T-helper 1 cell (primary cell): ENCODE measurements at places on chromosomes 4 and X.
A peak's percentile ranks its signal among the peaks of the same experiment; 100 is the strongest.

- DNase-seq, result no peak
Measured at GRCh38 chr4:183390374-183390773, 54.1 kb upstream of the CDKN2AIP start.

- DNase-seq, result no peak
Measured at GRCh38 chrX:15815779-15816437, 25.6 kb downstream of the ZRSR2 start.

DNA sequence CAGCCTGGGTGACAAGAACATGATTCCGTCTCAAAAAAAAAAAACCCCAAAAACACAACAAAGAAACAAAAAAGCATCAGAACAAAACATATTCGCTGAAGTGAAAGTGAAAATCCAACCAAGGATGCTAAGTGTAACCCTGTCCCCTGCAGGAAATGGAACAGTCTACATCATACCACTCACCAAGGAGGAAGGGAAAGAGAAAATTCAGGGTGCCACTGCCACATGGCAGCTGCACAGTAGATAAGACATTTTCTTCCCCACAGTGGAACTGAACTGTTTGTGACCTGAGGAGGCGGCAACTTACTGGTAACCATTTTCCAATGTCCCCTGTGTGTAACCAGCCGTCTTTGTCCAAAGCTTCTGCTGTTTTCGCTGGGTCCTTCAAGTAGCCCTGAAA lies 28.2 kb upstream of the CENPU start:
- DNase-seq, result no peak

DNA sequence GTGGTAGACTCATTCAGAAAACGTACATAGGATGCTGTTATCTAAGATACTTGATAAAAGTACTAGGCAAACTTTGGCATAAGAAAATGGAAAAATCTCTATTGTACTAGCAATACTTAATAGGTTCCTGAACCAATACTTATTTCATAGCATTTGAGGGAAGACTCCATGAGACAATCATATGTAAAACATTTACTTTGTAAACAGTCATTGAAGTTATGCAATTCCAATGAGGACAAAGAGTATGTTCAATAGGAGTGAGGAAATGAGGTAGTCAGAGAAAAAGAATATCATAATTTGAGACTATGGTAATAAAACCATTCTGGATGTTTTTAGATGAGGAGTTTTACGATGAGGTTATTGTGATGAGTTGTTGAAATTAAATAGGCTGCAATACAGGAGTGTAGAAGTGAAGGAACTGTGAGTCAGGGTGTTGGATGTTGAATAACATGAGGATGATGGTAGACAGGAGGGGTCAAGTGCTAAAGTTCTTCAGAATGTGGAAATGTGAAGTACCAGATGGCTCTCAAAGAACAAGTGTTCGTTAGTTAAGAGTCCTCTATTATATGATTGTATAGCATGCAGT lies 397.9 kb downstream of the PPP3CA start:
- DNase-seq, result no peak

DNA sequence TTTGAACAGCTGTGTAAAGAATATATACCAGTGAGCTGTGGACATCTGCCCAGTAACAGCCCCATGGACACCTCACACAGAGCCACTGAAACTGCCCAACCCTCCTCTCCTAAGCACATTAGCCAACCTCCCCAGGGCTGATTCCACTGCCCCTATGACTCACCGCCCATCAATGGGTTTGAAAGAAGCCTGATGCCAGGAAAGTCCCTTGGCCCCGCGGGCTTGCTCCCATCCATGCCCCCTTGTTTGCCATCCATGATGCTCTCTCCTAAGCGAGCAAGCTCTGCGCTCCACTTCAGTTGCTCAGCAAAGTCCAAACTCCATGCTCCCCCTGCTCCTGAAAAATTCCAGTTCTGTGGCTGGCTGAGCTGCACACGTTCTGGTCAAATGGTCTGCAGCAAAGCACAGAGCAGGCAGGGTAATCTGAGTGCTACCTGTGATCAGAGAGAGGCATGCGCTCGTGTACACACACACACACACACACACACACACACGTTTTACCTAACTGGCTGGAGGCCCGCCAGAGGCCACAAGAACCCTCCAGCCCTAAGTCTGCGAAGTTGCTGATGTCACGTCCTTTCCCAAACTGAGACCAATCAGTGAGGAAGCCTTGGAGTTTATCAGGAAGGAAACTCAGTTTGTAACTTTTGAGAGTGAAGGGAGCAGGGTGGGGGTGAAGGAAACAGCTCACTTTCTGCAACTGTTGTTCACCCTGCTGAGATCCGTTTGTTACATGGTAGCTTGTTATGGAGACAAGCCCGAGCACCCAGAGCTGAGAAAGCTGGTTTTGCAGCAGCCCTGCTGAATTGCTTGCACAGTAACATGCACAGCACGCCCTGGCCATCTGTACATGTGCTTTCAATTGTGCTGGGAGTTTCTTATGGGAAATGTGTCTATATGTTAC lies at the start of gene ASB9:
Gene ASB9, minus strand, starts transcription at position 466 of the 904 bp plus-strand sequence. Its CDS starts 209 bp downstream, at position 257.
- no peak for DNase-seq

DNA sequence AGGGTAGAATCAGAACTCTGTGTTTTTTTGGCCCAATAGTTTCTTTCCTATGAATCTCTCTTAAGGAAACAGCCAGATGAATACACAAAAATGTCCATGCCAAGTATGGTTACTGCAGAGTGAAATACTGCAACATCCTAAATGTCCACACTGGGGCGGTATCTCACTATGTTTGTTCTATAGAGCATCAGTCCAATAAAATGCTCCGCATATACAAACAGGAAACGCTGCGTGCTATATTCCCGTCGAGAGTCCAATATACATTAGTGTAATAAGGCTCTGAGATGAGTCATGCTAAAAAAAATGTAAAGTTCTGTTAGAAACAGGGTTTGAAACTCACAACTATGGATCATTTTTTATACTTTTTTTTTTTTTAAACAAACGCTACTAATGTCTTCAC lies 72.9 kb upstream of the ENOX2 start:
- no peak for DNase-seq

GRCh38 chrX:16005917-16006316 lies 117.4 kb upstream of the GRPR start:
- no peak for DNase-seq

DNA sequence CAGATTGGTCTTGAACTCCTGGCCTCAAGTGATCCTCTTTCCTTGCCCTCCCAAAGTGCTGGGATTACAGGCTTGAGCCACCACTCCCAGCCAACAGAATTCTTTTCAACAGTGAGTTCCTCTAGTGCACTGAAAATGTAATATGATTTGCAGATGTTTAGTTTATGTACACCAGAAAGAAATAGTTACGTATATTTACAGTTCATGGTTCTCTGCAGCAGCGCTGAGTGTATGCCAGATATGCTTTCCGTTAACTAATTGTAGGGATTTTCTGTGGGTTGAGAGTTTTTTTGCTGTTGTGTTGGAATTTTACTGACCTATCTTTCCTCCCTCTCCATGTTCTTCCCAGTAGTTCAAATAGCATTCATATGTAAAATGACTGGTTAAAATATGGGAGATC lies 44.0 kb downstream of the GAB1 start:
- no peak for DNase-seq

GRCh38 chr4:78150543-78150864 lies 93.4 kb downstream of the FRAS1 start:
- no peak for DNase-seq

GRCh38 chr4:112321776-112322684 lies 24.9 kb downstream of the ALPK1 start:
- DNase-seq, result peak; percentile 51

GRCh38 chrX:32448945-32449344 lies 762.4 kb downstream of the DMD start:
- DNase-seq, result peak; percentile 4

DNA sequence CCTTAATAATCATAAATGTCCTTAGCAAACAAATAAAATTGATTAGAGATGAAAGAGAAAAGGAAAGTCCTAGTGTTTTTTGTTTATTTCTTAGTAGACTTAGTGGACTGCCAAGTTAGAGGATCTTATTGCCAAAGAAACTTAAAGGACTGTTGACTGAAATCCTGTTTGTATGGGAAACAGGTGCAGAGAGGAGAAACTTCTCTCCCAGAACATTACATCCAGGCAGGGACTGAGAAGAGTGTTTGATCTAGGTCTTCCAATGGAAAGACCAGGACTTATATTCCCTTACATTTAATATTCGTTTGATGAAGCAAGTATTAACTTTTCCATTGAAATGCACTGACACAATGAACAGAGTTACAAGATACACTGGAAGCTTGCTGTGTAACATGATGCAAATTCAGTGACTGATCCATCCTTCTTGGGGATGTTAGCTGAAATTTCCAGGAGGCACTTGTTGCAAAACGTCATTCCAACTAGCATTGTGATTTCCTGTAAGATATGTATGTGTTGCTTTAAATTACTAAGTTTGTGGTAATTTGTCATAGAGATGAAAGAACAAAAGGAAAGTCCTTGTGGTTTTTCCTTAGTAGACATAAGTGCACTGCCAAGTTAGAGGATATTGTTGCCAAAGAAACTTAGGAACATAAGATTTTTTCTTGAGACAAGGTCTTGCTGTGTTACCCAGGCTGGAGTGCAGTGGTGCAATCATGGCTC lies 505.6 kb downstream of the STIM2 start:
- DNase-seq, result no peak

GRCh38 chr4:39335566-39335965 lies 30.6 kb downstream of the RFC1 start:
- DNase-seq, result no peak

GRCh38 chrX:11533199-11533651 lies 132.5 kb downstream of the ARHGAP6 start:
- DNase-seq, result no peak

GRCh38 chr4:13920901-13921300 lies 293.4 kb upstream of the BOD1L1 start:
- DNase-seq, result no peak

- DNase-seq, result no peak
Measured at GRCh38 chrX:11367609-11368430, 74.6 kb downstream of the AMELX start.

GRCh38 chr4:163693776-163694175 lies 199.3 kb downstream of the TMA16 start:
- no peak for DNase-seq

DNA sequence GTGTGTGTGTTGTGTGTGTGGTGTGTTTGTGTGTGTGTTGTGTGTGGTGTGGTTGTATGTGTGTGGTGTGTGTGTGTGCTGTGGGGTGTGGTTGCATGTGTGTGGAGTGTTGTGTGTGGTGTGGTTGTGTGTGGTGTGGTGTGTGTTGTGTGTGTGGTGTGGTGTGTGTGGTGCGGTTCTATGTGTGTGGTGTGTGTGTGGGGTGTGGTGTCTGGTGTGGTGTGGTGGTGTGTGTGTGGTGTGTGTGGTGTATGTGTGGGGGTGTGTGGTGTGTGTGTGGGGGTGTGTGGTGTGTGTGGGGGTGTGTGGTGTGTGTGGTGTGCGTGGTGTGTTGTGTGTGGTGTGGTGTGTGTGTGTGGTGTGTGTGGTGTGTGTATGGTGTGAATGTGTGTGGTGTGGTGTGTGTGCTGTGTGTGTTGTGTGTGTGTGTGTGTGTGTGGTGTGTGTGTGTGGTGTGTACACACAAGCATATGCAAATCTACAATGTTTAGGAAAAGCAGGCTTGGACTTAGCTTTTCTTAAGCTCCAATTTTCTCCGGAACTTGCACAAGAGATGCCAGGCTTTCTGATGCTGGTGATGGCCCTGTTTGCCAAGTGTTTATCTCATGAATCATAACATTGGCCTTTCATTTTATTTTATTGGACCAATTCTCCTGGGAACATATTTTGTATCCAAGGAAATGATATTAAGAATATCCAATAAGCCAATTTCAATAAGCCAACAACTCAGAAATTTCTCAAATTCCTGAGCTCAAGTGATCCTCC lies 148.7 kb downstream of the SPATA18 start:
- no peak for DNase-seq

GRCh38 chr4:140213749-140214148 lies 59.8 kb upstream of the MAML3 start:
- DNase-seq, result no peak

- DNase-seq, result peak; percentile 35
Measured at GRCh38 chr4:107736924-107737448, 17.0 kb upstream of the PAPSS1 start.

DNA sequence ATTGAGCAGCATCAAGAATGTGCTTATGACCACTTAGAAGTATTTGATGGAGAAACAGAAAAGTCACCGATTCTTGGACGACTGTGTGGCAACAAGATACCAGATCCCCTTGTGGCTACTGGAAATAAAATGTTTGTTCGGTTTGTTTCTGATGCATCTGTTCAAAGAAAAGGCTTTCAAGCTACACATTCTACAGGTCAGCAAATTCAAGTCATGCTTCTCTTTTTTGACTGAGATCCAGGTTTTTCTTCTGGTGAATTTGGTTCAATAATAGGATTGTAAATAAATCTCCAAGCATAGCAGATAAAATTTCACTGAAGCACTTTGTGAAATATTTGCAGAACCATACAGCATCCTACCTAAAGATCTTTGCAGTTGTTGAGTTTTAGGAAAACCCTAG lies 218.1 kb downstream of the TLL1 start:
- no peak for DNase-seq

DNA sequence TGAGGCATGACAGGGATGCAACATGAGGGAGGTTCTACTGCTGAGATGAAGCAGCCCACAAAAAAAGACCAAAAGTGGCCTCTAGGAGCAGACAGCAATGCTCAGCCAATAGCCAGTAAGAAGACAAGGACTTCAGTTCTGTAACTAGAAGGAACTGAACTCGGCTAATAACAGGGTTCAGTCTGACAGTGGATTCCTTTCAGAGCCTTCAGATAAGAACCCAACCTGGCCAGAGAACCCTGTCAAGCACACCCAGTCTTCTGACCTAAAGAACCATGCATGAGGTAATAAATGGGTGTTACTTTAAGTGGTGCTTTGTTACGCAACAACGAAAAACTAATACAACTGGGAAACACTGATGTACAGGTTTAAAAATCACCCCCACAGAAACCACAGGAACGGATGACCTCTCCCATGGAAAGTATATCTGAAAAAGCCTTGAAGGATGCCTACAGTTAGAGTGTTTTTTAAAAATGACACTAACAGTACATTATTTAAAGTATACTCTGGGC lies 94.6 kb downstream of the PAPSS1 start:
- DNase-seq, result no peak

DNA sequence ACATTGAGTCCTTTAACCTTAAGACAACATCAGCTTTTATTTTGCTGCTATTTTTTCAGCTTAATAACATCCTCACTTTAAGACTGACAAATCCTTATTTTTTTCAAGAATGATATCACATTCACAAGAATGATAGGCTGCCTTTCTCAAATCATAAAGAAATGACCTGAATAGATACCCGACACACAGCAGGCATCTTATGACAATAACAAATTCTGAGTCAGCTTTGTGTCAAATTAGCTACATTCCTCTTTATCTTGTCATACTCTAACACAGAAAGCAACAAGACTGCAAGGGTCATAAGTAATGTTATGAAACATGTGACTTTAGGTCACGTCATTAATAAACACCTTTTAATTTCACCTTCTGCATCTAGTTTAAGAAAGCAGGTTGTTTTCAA lies 2387.6 kb downstream of the PCDH7 start:
- no peak for DNase-seq

GRCh38 chrX:10401239-10401638 lies 219.1 kb downstream of the MID1 start:
- DNase-seq, result no peak

DNA sequence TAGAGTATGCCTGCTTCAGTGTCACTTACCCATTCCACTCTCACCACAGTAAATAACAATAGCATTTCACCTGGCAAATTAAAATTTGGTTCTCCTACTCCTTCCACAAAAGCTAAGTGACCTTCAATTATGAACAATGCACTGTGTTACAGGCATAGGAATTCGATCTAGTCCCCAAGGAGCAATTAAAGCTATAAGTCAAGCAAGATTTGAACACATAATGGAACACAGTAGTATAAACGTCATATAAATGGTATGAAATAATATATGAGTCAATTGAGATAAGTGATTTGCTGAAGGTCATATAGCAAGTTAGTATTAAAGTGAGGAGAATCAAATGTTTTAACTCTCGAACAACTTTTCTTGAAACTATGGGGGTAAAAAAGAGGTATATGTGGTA lies 65.8 kb downstream of the ARAP2 start:
- no peak for DNase-seq
